Activated T-cell treated with anti-CD3 and anti-CD28 coated beads for 48 hours (primary cell): ENCODE measurements at places on chromosomes 12 and 14.

DNA sequence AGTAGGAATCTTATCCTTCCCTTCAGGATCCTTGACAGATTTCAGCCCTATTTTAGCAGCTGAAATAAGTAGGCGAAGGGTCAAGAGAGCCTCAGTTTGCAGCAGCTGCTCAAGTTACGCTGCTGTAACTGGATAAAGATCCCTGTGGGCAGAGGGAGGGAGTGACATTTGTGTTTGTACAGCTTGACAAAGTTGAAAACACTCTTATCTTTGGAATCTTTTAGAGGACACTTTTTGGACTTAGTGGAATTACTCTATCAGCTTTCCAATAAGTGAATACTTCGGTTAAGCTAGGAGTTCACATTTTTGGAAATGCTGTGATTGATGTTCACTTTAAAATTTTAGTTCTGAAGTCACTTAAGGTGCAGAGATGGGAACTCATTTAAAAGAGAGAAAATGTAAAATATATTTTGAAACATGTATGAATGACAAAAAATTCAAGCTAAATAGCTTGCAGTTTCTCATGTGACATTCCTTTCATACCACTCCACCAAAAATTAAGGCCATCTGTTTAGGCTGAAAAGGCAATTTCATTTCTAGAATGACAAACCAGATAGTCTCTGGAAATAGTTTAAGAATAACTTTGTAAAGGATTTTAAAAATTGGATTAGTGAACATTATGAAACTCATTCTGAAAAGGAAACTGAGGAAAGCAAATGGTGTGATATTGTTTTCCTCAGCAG is 55.2 kb downstream of the SLC38A4 start:
- DNase-seq = no peak

- no peak for DNase-seq
Measured at GRCh38 chr12:122126713-122127597, 47.1 kb downstream of the IL31 start.

- DNase-seq = no peak
Measured at GRCh38 chr12:89935850-89936249, 227.2 kb upstream of the ATP2B1 start.

- no peak for DNase-seq
Measured at GRCh38 chr12:52655251-52655650, 3.2 kb upstream of the KRT2 start.

DNA sequence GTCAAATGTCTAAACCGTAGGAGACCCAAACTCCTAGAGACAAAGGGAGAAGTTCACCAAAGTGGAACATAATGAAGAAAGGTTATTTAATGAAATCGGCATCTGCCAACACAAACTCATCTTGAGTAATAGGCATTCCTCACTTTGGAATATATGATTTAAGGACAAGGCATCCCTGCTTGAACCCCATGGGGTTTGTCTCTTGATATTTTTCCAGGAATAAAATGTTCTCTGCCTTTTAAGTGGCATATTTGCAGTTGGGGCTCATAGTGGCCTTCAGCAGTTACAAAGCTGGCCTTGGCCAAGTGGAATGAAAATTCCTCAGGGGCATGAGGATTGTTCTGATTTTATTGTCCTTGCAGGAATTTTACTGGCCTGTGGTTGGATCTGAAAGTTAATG is 7.1 kb downstream of the POP5 start:
- no peak for DNase-seq

DNA sequence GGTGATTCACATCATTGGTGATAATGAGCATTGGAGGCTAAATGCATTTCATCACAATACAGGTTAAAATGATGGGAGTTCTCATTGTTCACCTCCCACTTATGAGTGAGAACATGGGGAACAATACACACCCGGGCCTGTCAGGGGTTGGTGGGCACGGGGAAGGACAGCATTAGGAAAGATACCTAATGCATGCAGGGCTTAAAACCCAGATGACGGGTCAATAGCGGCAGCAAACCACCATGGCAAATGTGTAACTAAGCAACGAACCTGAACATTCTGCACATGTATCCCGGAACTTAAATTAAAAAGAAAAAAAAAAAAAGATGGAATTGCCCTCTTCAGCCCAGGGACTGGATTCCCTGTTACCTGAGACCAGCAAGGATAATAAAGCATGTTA is 2.3 kb upstream of the LUM start:
- no peak for DNase-seq
